ENCODE measurements at places on chromosomes 1 and 21. TPM values are rescaled to one million over a fixed set of nuclear protein-coding genes. Genes with fewer than 3 reads are reported as not detected.
A peak's percentile ranks its signal among the peaks of the same experiment; 100 is the strongest.

DNA sequence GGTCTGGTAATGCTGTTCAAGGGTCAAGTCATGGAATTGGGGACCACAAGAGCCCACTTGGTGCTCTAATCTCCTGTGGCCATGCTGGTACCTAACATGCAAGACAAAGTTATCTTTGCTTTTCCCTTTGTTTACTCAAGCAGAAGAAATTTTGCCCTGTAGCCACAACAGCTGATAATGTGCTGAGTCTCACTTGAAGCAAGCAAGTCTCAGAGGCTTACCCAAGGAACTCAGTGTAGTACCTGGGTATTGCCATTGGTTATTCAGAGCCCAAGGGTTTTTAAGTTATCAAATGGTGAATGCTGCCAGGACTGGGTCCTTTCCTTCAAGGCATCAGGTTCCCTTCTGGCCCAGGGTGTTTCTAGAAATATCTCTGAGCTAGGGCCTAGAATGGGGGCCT lies 198.9 kb upstream of the RNPC3 start:
- no peak for DNase-seq

GRCh38 chr1:39711104-39711965 lies 20.1 kb upstream of the HPCAL4 start:
- peak; percentile 40 for DNase-seq

GRCh38 chr1:39892601-39893595 lies 8.8 kb downstream of the MYCL start:
- DNase-seq: peak; percentile 81

DNA sequence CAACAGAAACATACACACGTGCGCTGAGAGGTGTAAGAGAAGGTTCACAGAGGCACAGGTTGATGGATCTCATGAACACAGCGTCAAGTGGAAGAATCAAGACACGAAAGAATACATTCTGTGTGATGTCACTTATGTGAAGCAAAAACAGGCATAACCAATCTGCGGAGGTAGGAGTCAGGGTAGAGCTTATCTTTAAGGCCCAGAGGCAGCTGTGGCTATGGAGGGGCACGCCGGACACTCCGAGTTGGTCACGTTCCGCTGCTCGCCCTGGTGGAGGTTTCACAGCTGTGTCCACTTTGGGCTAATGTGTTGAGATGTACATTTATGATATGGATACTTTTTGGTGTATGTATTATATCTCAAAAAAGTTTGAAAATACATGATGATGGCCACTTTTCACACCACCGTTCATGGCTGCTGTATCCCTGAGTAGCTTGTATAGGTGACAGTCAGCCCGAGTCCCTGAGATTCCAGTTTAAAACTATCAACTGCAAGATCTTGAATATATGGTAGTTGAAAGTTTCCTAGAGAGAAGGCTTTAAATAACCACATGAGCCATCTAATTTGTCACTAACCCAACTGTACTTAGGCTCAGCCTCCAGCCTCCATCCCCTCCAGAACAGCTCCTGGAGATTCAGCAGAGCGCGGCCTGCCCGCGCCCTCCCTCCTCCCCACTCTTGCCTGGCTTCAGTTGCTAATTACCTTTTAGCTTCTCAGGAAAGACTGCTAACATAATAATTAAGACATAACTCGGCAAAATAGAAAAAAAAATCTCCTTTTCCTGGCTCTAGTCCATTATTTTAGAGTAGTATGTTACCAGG lies 6.7 kb upstream of the ADARB1 start:
- DNase-seq: no peak

DNA sequence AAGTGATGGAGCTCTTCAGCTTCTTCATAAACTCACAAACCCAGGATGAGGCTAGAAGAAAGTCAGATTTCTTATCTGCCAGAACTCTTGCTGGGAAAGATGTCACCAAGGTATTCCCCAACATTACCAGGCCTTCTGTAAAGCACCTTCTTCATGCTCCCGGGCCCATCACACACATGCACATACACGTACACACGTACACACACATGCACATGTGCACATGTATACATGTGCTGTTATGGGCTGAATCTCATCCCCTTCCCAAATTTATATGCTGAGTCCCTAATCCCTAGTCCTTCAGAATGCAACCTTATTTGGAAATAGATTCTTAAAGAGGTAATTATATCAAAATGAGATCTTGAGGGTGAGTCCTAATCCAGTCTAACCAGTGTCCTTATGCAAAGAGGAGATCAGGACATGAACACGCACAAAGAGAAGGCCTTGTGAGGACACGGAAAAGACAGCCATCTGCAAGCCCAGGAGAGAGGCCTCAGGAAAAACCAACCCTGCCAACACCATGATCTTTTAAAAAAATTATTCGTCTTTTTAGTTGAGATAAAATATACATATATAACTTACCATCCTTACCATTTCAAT lies 76.4 kb upstream of the LYST start:
- no peak for DNase-seq

- DNase-seq: peak; percentile 61
Observed at GRCh38 chr1:98005326-98006010, 84.6 kb upstream of the DPYD start.

Gene CA14
- total RNA-seq: not detected

Gene PAPPA2
- total RNA-seq: 7.0 TPM

Gene SLC30A2
- total RNA-seq: not detected

Gene HES3
- total RNA-seq: not detected

Gene LRRC53
- total RNA-seq: not detected
